ENCODE measurements at places on chromosomes 3 and 15.
A peak's percentile ranks its signal among the peaks of the same experiment; 100 is the strongest.

DNA sequence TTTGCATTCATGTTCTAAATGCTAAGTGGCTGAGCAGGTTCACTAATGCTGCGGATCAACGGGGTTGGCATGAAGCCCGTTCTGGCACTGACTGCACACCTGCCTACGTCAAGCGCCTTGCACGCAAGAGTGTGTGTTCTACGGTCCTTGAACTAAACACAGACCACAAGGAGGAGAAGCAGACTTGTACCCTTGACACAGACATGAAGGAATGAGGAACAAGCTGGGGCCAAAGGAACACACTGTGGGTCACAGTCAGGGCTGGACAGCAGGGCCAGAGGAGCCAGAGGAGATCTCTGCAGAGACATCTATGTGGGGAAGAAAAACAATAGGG is 48.0 kb upstream of the LDHAL6B start:
- no peaks in the 10 kb centered on the region for H3K4me1 ChIP-seq
- DNase-seq: no peak
- no peaks in the 10 kb centered on the region for H3K27me3 ChIP-seq
- H3K27ac ChIP-seq: no peak overlapping the region

DNA sequence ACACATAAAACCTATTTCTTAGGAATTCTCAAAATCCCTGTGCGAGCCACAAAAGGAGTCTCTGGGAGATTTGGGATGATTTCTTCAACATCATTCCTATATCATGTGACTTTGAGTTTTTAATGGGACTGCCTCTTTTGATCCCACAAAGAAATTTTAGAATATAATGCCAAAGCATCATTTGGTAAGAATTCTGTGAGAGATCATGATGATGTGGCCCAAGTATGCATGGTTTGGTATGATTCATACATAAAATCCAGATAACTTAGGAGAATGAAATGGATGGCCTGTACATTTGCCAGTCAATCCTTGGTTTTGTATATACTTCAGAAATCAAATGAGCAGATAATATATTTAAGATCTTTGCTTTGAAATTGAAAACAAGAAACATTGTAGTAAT is 61.3 kb downstream of the UBE2E2 start:
- H3K27me3 ChIP-seq: no peaks in the 10 kb centered on the region
- DNase-seq: no peak
- H3K4me1 ChIP-seq: no peaks in the 10 kb centered on the region
- no peaks in the 10 kb centered on the region for H3K36me3 ChIP-seq
- H3K27ac ChIP-seq: no peak overlapping the region

- no peaks in the 10 kb centered on the region for H3K4me1 ChIP-seq
- H3K36me3 ChIP-seq: peaks cover 7% of the 10 kb centered on the region
- DNase-seq: no peak
- no peaks in the 10 kb centered on the region for H3K27me3 ChIP-seq
- H3K4me3 ChIP-seq: no peak overlapping the region
Observed at GRCh38 chr15:82158811-82159210, 103.7 kb downstream of the EFL1 start.

- H3K36me3 ChIP-seq: no peaks in the 10 kb centered on the region
- no peak overlapping the region for H3K27ac ChIP-seq
- H3K4me3 ChIP-seq: no peak overlapping the region
- no peaks in the 10 kb centered on the region for H3K27me3 ChIP-seq
- DNase-seq: no peak
- no peaks in the 10 kb centered on the region for H3K4me1 ChIP-seq
Observed at GRCh38 chr3:159185443-159186050, 383.7 kb downstream of the MFSD1 start.

- no peak overlapping the region for H3K4me3 ChIP-seq
- no peaks in the 10 kb centered on the region for H3K4me1 ChIP-seq
- H3K27me3 ChIP-seq: no peaks in the 10 kb centered on the region
- no peaks in the 10 kb centered on the region for H3K36me3 ChIP-seq
Observed at GRCh38 chr3:180358179-180358578, 243.8 kb upstream of the TTC14 start.

GRCh38 chr3:46080969-46081345 is 53.7 kb upstream of the XCR1 start:
- H3K27me3 ChIP-seq: no peaks in the 10 kb centered on the region
- H3K27ac ChIP-seq: no peak overlapping the region
- no peak for DNase-seq
- no peak overlapping the region for H3K4me3 ChIP-seq

DNA sequence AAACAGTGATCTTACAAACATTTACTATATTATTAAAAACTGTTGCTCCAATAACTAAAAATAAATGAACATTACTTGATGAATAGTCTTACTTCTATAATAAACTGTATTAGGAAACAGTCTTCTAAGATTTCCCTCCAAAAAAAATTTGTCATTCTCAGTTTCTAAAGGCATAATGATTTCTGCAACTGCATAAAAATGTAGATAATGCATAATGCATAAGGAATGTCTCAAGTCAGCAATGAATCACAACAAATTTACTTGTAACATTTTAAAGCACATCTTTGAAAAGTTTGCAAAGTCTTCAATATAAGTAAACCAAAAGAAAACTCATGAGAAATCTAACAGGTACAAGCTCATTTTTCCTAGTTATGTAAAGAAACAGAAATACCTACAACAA is 113.5 kb downstream of the VPS13C start:
- H3K4me3 ChIP-seq: no peak overlapping the region
- H3K36me3 ChIP-seq: peaks cover 13% of the 10 kb centered on the region
- no peak overlapping the region for H3K27ac ChIP-seq
- H3K4me1 ChIP-seq: no peaks in the 10 kb centered on the region
- H3K27me3 ChIP-seq: no peaks in the 10 kb centered on the region
- no peak for DNase-seq

DNA sequence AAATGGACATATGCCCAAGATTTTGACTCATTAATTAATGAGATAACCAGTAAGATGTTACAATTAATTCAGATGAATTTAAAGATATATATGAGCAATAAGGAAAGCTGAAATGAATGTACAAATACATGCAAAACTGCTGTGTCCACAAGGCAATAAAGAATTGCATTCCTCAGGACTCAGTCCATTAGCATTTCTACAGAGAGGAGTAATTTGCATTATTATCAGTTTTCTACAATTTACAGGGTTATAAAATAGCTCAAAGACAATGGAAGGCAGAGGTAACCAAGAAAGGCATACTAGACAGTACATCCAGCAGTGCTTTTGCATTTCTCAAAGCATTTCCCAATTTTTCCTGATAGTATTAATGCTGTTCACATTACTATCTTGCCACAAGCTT is 377.1 kb upstream of the GOLIM4 start:
- no peaks in the 10 kb centered on the region for H3K27me3 ChIP-seq
- no peak overlapping the region for H3K27ac ChIP-seq
- H3K36me3 ChIP-seq: no peaks in the 10 kb centered on the region
- no peak overlapping the region for H3K4me3 ChIP-seq

DNA sequence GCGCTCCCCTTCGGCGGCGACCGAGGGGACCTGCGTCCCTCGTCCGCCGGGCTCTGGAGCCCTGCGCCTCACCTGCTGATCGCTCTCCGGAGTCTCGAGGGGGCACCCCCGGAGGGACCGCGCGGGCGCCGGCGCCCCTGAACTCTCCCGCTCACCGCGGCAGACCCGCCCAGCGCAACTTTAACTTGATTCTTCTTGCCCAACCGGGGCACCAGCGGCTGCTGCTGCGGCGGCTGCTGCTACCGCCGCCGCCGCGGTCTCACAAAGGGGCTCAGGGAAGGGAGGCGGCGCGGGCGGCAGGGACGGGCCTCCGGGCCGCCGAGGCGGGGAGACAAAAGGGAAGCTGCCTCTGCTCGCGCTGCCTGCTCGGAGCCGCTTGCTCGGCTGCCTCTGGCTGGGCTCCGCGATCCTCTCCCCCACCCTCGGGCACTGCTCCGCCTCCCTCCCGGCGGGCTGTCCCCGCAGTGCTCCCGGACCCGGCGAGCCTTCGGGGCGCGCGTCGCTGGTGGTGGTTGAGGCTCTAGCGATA is at the start of gene PPM1L:
Gene PPM1L (plus strand): TSS at position 456 of the 529 bp plus-strand sequence.
- H3K4me1 ChIP-seq: peaks cover 24% of the 10 kb centered on the region
- H3K27me3 ChIP-seq: no peaks in the 10 kb centered on the region
- peak within 1 kb of the TSS; percentile 67 for H3K4me3 ChIP-seq
- peak; percentile 72 for DNase-seq
- peak within 1 kb of the TSS; percentile 69 for H3K27ac ChIP-seq

GRCh38 chr3:143727391-143727790 is 120.9 kb downstream of the SLC9A9 start:
- no peak for DNase-seq
- H3K36me3 ChIP-seq: no peaks in the 10 kb centered on the region
- no peaks in the 10 kb centered on the region for H3K27me3 ChIP-seq
- H3K4me1 ChIP-seq: no peaks in the 10 kb centered on the region
- no peak overlapping the region for H3K4me3 ChIP-seq

- DNase-seq: no peak
- no peaks in the 10 kb centered on the region for H3K4me1 ChIP-seq
- H3K27me3 ChIP-seq: no peaks in the 10 kb centered on the region
- no peak overlapping the region for H3K4me3 ChIP-seq
- H3K36me3 ChIP-seq: no peaks in the 10 kb centered on the region
- no peak overlapping the region for H3K27ac ChIP-seq
Observed at GRCh38 chr3:14716591-14716990, 41.6 kb downstream of the C3orf20 start.

GRCh38 chr3:113744941-113745755 is 901 bp downstream of the NAA50 start:
- H3K27ac ChIP-seq: peak overlapping the region; percentile 99
- H3K4me3 ChIP-seq: peak overlapping the region; percentile 96
- no peaks in the 10 kb centered on the region for H3K36me3 ChIP-seq
- peaks cover 76% of the 10 kb centered on the region for H3K4me1 ChIP-seq
- DNase-seq: peak; percentile 82

DNA sequence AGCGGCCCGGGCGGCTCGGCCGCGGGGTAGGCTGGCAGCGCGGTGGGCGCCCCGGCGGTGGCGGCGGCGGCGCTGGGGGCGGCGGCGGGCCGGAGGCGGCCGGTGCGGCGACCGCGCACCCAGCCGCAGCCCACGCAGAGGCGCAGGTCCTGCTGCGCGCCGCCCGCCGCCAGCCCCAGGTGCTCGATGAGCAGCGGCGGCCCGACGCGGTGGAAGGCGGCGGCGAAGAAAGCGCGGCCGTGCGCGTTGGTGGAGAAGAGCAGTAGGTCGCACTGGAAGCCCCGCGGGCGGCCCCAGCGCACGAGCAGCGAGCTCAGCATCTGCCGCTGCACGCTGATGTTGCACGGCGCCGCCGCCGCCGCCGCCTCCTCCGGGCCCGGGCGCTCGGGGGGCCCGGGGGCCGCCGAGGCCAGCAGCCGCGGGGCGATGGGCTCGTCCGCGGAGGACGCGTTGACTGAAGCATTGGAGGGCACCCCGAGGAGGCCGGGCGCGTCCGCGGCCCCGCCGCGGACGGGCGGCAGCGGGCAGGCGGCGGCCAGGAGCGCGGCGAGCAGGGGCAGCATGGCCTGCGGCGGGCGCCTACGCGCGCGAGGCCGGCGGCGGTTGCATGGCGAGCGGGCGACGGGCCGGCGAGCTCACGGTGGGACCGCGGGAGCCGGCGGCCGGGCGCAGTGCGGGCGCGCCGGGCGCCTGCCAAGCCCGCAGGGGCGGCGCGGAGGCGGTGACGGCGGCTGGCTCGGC is 452 bp downstream of the TMEM158 start:
- H3K27me3 ChIP-seq: peaks cover 46% of the 10 kb centered on the region
- no peak overlapping the region for H3K27ac ChIP-seq
- no peaks in the 10 kb centered on the region for H3K36me3 ChIP-seq
- H3K4me1 ChIP-seq: peaks cover 11% of the 10 kb centered on the region
- no peak overlapping the region for H3K4me3 ChIP-seq
- DNase-seq: peak; percentile 24

DNA sequence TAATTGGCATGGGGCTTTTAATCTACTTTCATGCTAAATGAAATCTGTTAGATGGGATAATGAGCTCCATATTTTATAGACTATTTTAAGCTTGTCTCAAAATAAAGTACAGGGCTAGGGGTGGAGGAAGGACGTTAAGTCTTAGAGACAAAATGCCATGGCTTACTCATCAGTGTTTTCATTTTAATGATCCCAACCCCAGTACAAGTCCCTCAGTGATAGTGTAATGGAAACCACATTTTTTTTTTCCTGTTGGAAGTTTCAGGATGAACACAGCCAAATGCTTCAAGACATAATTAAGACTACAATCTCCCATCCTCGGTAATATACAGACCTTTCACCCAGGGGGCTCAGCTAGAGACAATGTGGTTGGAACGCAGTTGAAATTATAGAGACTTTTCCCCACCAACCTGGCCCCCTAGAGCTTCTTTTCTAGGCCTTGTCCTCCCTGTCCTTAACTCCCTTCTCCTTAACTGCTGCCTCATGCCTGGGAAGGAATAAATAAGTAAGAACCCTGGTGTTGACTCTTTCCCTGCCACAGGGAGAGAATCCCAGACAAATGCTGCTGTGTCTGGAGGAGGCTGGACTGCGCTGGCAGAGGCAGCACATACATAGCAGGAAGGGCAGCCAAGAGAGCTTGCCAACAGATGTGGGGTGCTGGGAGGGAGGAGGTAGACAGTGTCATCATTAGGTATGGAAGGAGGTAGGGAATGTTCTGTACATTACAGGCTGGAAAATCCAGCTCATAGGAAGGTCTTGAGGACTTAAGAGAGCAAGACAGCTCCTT is 115.4 kb upstream of the ROPN1 start:
- H3K27me3 ChIP-seq: no peaks in the 10 kb centered on the region
- no peaks in the 10 kb centered on the region for H3K36me3 ChIP-seq
- no peak overlapping the region for H3K27ac ChIP-seq
- H3K4me3 ChIP-seq: no peak overlapping the region
- H3K4me1 ChIP-seq: no peaks in the 10 kb centered on the region

DNA sequence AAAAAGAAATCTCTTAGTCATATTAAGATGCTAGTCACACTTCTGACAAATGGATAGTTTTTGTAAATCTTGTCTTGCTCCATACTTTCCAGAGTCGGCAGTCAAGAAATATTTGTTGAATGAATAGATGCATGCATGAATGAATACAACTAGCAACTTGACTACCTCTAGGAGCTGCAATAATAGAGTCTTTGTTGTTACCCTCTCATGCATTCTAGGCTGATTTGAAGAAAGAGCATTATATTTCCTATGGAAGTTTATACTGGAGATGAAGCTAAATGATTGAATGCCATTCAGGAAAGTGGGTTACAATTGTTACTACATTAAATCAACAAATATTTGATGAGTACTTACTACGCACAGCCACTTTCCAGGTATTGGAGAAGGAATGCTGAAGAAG is 18.1 kb upstream of the TRAT1 start:
- peaks cover 18% of the 10 kb centered on the region for H3K4me1 ChIP-seq
- no peak overlapping the region for H3K4me3 ChIP-seq
- no peak overlapping the region for H3K27ac ChIP-seq
- DNase-seq: no peak
- no peaks in the 10 kb centered on the region for H3K27me3 ChIP-seq

- no peak overlapping the region for H3K27ac ChIP-seq
- no peak overlapping the region for H3K4me3 ChIP-seq
- H3K36me3 ChIP-seq: no peaks in the 10 kb centered on the region
- no peaks in the 10 kb centered on the region for H3K27me3 ChIP-seq
- no peak for DNase-seq
- peaks cover 29% of the 10 kb centered on the region for H3K4me1 ChIP-seq
Observed at GRCh38 chr15:99430881-99431401, 134.8 kb upstream of the MEF2A start.

GRCh38 chr3:72312339-72312738 is 527.4 kb upstream of the PROK2 start:
- no peaks in the 10 kb centered on the region for H3K27me3 ChIP-seq
- no peak for DNase-seq
- H3K27ac ChIP-seq: no peak overlapping the region
